ENCODE measurements at places on chromosomes 12 and 14.

DNA sequence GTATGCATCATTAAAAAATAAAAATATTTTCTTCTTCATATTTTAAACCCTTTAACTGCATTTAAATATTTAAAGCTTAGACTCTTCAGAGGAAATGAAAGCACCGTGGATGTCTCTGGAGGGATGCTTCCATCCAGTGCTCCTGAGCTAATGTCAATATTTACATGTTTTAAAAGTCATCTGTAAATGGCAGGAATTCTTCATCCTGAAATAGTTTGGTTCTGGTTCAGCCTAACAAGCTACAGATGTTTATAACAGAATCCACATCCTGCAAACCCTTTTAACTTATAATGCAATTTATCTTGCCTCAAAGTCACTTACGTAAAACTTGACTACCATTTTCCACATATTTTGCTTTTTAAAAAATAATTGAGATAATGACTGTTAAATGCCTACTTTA lies 1207.3 kb downstream of the SLC16A7 start:
- DNase-seq, result no peak

- no peak for DNase-seq
These were observed 78.7 kb downstream of the SLC25A47 start for GRCh38 chr14:100401792-100402191.

GRCh38 chr12:67982164-67982563 lies 7.1 kb upstream of the IFNG-AS1 start:
- no peak for DNase-seq

GRCh38 chr14:92967346-92967926 lies 44.5 kb downstream of the CHGA start:
- no peak for DNase-seq

- DNase-seq, result no peak
These were observed 50.6 kb downstream of the DUSP16 start for GRCh38 chr12:12511895-12512711.

DNA sequence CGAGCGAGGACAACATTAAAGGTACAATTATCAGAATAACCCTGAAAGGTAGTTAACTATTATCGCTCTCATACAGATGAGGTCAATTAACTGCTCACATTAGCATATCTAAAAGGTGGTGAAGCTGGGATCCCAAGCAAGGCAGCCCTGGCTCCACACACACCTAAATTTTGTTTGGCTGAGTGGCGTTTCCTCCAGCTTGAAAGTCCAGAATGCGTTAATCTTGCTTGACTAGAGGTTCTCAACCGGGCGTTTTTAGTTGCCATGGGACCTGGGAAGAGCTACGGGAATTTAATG lies 531 bp downstream of the DLGAP5 start:
- DNase-seq, result no peak

GRCh38 chr12:104802208-104802607 lies 155.9 kb downstream of the SLC41A2 start:
- no peak for DNase-seq

- no peak for DNase-seq
These were observed 102.0 kb downstream of the LGR5 start for GRCh38 chr12:71541583-71541982.

DNA sequence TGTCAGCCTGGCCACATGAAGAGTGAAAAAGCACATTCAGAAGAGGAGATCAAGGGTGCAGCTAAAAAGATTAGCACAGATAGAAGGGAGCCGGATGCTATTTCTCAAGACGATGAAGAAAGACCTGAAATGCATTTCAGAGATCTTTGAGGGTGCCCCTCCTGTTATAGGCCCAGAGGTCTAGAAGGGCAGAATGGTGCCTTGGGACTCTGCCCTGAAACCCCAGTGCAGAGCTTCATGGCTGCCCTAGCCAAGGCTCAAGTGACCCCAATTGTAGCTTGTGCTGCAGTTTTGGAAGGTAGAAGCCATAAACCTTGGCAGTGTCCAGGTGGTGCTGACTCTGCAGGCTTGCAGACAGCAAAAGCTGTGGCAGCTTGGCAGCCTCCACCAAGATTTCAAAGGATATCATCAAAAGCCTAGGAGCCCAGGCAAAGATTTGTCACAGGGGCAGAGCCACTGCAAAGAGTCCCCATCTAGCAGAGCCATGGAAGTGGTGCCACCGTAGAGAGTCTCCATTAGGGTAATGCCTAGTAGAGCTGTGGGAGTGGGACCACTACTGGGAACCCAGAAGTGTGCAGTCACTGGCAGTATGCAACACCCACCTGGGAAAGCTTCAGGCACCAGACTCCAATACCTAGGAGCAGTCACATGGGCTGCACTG lies 6.4 kb downstream of the LACRT start:
- no peak for DNase-seq

GRCh38 chr14:65103150-65103760 lies 938 bp upstream of the MAX start:
- DNase-seq, result no peak

DNA sequence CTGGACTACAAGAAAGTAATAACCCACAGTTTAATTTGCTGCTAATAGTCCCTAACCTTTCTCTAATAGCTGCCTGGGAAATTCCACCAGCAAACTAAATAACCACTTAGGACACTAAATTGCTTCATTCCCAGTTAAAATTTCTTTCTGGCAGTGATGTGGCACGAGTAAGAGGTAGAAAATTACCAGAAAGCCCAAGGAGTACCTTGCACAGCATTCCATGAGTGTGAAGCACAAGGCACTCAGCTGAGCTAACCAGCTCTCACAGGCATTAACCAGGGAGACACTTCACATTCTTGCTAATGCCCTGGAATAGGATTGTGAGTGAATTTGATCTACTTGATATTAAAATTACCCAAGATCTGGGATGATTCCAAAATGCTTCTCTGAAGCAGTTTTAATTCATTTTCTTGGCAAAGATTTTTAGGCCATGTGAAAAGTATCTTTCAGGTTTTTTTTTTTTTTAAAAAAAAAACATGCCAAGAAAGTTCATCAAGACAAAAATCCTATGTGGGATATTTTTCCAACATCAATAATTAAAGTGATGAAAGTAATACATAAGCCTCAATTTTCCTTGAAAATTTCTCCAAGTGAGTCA lies 29.5 kb downstream of the TSPAN8 start:
- DNase-seq, result no peak

- DNase-seq, result no peak
These were observed 6.8 kb upstream of the NUDT4 start for GRCh38 chr12:93370947-93371346.

DNA sequence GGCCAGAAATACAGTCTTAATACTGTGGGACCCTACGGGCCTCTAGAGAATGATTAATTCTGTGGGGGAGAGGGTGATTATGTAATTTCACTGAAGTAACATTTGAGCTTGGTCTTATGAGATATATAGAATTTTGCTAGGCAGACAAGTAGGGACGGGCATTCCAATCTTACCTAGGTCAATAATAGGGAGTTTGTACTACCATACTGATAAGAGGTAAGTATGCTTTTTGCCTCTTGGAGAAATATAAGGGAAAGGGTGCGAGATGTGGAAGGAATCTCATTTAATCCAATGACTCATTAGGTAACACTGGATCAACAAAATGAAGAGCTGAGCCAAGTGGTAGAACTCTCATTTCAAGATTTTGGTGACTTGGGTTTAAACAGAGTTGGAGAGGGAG lies 5.2 kb downstream of the RAB5B start:
- DNase-seq, result no peak

DNA sequence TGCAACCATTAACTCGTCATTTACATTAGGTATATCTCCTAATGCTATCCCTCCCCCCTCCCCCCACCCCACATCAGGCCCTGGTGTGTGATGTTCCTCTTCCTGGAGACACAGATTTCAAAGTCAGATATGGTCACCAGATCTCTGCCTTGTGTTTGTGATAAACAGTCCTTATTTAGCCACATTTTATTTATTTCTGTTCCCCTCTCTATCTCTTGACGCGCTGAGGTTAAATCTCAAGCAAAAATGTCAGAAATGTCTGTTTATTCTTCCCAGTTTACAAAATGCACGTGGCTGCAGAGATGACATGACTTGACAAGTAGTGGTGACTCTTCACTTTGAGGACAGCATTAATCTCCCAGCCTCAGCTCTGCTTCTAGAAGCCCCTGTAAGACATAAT lies 11.5 kb upstream of the RASSF3 start:
- no peak for DNase-seq

- peak; percentile 52 for DNase-seq
These were observed 59.1 kb downstream of the TMEM132D start for GRCh38 chr12:129844662-129845220.

DNA sequence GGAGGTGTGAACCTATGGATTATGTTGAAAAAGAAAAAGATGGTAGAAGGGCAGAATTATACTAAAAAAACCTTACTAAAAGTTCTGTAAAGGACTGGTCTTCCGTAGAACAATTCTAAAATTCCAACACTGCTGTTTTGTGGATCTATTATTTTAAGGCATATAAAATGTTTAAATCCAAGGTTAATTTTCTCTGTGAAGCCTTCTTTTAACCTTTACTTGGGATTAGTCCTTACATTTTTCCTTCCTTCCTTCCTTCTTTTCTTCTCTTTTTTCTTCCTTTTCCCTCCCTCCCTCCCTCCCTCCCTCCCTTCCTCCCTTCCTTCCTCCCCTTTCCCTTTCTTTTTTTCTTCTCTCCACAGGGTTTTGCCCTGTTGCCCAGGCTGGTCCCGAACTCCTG lies 4.9 kb upstream of the GTSF1 start:
- DNase-seq, result no peak

DNA sequence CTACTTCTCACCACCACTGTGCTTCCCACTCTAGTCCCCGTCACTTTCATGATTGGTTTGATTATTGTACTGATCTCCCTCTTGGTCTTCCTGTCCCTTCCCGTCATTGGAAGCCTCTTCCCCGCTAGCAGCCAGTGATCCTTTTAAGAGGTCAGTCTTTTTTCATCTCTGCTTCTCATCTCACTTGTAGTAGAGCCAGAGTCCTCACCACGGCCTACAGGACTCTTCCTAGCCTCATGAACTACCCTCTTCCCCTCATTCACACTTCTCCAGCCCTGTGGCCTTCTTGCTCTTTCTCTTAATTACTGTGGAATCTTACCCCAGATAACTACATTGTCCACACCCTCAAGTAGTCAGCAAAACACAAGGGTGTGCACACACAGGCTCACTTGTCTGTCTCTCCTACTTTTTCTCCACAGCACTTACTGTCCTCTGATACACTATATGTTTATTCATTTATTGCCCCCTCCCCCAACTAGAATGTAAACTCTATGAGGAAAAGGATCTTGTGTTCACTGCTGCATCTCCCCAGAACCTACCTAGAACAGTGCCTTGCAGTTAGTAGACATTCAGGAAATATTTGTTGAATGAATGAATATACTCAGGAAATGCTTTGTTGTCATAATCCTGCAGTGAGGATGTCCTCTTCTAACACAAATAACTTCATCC lies 66.3 kb downstream of the CKB start:
- no peak for DNase-seq

DNA sequence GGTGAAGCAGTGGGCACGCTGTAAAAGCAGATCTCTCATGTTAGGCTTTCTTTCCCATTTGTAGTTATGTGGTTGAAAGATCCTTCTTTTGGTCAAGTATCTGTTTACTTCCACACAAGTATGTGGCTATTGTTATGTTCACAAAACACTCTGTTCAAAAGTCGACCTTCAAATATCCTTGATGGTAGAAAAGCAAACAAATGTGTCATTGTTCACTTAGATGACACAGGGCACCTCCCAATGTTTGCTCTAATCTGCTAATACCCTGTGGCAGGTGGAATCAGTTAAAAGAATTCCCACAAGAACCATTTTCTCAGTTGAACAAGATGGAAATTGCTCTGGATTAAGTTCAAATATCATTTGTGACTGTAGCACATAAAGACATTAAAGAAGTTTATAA lies 43.6 kb upstream of the NAA30 start:
- no peak for DNase-seq

DNA sequence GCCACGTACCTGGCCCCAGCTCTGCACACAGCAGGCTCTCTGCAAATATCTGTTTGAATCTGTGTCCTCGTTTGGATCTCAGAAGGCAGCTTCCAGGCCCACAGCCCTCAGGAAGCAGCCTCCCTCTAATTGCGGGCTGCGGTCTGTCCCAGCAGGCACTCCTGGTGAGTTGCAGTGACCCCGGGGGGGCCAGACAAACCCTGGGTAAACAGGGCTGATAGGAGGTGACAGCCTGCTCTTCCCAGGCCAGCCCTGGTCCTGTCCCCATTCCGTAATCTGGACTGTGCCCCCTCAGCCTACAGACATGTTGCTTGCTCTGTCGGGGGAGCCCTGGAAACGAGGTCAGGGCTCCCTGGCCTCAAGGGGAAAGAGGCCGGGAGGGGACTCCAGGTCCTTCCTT lies 2.0 kb downstream of the FOXN4 start:
- no peak for DNase-seq

DNA sequence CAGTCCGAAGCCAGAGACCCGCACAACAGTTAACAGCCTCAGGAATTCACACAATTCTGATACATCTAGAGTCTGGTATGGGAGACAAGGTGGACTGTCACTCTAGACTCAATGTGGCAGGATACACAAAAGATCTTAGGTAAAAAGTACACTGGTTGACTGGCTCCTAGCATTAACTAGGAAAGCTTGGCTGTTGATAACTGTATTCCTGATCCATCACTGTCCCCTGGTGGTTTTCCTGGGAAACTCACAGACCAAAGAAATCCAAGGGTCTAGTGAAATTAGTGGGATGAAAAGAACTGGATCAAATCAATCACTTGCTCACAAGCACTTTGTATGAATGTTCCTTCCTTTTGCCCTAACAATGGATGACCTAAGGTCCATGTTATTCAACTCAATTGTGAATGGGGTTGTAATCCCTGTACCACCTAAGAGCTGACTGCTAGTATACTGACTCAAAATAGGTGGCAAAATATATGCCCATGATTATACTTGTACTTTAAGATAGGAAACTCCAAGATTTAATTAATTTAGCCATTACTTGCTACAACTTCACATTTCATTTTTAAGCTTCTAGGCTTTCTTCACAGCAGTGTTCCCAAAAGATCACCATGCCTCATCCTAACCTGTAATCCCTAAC lies 14.0 kb downstream of the NPC2 start:
- no peak for DNase-seq

GRCh38 chr12:121087467-121088194 lies 45.0 kb upstream of the P2RX7 start:
- DNase-seq, result no peak

- DNase-seq, result no peak
These were observed 25.0 kb downstream of the VCPKMT start for GRCh38 chr14:50091240-50091913.

DNA sequence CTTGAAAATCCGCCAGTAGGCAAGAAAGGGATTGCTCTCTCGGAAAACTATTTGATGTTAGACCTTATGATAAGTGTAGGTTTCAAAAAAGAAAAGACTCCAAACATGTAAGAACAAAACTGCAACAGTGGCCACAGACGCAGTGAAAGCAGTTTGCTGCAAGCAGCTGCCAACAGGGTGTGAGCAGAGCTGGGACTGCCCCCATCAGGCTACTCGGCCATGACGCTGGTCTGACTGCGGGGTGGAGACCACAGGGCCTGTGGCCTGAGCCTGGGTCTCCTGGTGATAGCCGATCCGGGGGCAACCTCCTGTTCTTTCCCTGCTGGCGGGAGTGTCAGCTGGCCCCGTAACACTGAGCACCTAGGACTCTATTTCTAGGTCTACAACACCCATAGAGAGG lies 63.2 kb downstream of the AMN start:
- no peak for DNase-seq

- DNase-seq, result no peak
These were observed 47.0 kb upstream of the ERGIC2 start for GRCh38 chr12:29427964-29428363.

GRCh38 chr12:115324949-115325593 lies 641.1 kb upstream of the TBX3 start:
- DNase-seq, result peak; percentile 45
